Mesenchymal stem cell (in vitro differentiated cells and primary cell): ENCODE measurements at places on chromosomes 1 and 21.

GRCh38 chr21:15255763-15256162, 191.0 kb upstream of the NRIP1 start:
- DNase-seq: no peak

DNA sequence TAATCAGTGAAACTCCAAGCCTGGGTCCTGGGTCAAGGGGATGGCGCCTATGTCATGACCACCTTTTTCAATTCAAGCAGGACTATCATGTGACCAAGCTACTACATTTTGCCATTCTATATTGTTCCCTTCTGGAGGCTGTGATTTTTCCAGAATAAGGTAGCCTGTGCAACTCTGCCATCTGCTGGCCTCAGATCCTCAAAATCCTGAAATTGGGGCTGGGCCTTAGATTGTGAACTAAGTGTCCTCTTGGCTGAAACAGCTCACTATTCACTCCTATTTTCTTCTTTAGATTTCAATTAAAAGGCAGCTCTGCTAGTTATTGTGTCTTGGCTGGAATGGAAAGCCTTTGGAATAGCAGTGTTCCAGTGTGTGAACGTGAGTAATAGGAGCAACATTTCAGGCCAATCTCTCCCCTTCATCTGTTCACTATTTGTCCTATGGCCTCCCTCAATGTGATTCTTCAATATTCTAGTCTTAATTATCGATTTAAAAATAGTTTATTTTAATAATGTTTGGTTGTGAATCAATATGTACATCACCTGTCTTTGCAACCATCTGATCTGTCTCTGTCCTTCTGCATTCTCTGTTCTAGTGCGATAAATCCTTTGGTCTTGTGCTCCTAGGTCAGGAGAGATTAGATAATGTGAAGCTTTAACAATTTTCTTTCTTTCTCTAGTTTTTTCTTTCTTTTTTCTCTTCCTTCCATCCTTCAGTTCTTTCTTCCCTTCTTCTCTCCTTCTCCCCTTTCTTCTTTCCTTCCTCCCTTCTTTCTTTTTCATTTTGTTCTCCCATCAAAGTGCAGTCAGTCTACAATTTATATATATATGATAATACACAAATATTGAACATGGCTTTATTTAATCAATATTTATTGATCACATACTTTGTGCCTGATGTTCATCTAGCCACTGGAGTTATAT, 69.8 kb downstream of the CR1 start:
- DNase-seq: no peak

DNA sequence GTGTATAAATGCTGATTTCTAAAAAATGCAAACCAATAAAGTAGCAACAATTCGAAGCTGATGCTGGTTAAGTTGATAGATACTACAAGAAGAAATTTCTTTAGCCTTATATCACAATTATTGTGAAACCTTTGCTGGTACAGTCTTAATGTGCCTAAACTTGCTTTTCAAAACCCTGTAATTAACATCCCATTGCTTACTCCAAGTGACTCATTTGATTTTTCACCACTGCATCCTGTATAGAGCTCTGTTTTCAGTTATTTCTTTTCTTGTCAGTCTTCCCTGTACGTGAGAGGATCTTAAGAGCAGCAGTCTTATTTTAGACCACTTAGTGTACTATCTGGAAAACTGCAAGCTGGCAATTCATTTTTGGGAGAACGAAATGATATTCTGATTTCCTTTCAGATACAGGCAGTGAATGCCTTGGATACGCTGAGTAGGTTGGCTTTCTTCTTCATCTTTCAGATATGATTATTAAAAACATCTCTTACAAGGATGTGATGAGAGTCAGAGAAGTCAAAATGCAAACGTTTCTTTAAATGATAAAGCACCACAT, 210.3 kb downstream of the KCTD3 start:
- peak; percentile 32 for DNase-seq

- peak; percentile 51 for DNase-seq
These were observed 3.7 kb upstream of the QSOX1 start for GRCh38 chr1:180150982-180151381.

DNA sequence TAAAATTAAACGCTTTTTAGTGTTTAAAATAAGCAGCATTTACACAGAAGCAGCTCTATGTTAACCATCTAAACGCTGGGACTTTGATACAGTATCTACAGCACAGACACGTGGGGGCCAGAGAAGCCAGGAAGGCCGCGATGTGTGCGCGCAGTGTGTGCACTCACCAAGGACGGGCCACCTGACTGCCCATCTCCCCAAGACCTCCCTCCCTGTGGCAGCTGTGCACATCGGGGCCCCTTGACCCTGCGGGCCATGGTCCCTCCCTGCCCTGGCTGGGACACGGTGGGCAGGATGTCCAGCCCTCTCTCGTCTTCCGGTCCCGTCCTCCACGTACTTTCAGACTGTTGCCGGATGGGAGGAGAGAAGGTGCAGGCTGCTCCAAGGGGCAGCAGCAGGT, 4.2 kb downstream of the TAS1R3 start:
- no peak for DNase-seq

GRCh38 chr1:201356236-201356635, 21.2 kb downstream of the TNNT2 start:
- DNase-seq: no peak

DNA sequence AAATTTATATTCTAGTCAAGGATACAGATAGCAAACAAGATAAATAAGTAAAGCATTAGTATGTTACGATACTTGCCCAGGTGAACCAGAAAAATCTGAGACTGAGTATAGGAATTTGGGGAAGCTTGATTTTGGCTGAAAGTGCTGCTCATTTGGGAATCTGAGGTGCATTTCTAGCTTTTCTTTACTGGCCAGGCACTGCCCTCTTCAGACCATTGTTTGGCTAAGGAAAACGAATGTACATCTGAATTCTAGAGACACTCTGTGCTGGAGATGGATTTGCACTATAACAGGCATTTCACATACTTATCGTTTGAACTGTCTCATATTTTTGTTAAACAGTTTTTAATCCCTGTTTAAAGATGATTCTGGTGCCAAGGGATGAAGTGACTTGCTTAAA, 23.4 kb downstream of the ARID1A start:
- no peak for DNase-seq

DNA sequence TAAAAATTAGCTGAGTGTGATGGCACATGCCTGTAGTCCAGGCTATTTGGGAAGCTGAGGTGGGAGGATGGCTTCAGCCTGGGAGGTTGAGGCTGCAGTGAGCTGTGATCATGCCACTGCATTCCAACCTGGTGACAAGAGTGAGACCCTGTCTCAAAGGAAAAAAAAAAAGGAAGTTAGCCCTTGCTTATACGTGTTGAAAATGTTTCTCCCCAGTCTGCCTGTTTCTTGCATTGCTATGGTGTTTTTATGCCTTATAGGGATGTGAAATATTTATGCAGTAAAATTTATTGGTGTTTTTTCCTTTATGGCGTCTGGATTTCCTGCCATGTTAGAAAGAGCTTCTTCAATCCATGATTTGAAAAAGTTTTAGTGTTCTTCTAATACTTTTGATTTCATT, 3.6 kb upstream of the RERE start:
- no peak for DNase-seq

- no peak for DNase-seq
These were observed 1.6 kb upstream of the ARTN start for GRCh38 chr1:43931711-43932660.

GRCh38 chr1:215111916-215112315, 29.4 kb downstream of the KCNK2 start:
- no peak for DNase-seq

GRCh38 chr1:167797015-167797414, 75.2 kb downstream of the MPZL1 start:
- DNase-seq: peak; percentile 97

DNA sequence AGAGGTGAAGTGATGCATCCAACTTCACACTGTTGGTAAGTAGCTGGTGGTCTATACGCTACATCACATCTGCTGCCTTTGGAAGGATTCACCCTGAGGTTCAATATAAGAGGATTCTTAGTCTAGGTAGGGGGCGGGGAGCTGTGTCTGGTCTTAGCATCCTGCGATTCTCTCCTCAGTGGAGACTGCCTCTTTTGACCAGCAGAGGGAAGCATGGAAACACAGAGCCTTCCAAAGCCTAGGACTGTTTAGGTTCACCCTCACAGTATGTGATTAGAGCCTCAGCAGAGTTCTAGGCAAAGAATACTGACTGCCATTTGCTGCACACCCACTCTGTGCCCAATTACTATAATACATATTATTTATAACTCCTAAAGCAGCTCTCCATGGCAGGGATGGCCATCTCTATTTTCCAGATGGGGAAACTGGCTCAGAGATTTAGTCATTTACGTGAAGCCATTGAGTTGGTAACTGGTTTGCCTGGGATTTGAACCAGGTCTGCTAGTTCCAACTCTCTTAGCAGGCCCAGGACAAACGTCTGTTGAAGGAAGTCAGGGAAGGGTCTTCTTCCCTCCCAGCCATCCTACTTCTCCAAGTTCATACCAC, 28.9 kb upstream of the EFCAB14 start:
- DNase-seq: peak; percentile 50

DNA sequence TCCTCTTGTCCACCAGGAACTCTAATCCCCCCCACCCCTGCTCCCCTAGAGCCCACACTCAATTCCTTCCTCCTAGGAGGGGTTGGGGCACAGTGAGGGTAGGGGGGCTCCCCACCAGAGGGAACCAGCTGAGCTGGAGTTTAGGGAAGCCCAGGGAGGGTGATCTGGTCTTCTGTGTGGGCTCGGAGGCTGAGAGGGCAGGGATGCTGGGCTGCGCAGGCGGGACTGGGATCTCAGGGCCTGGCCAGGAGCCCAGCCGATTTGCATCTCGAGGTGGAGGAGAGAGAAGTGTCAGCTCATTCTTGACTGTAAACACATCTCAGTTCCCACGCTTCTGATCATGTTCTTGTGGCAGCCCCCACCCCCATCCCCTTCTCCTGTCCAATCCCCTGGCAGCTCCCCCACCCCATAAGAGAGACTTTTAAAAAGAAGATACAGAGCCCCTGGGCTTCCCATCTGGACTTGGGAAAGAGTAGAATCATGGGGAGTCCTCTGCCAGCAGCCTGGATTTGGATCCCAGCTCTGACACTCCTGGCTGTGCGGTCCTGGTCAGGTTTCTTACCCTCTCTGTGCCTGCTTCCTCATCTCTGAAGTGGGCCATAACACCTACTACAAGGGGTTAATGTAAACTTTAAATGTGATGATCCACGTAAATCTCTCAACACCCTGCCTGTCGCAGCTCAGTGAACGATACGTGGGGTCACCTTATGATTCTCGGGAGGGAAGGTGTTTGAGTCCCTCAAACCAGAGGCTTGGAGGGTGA, 6.6 kb downstream of the PEAR1 start:
- DNase-seq: peak; percentile 78

DNA sequence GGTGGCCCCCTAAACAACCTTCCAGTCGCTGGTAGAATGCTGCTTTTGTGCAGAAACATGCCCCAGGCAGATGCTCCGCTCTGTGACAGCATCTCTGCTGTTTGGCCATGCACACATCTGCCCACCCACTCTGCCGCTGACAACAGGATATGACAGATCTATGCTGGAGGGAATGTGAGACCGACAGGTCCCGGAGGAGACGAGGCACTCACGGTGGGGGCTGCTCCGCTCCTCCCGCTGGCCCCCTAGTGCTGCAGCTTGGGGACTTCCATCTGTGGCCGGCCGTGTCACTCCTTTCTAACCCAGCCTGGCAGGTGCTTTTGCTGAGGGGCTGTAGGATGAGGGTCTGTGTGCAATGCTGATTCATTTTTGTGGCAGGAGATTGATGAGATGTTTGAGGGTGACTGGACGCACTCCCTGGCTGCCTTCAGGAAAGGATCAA, 49.1 kb upstream of the DMRTB1 start:
- peak; percentile 6 for DNase-seq

DNA sequence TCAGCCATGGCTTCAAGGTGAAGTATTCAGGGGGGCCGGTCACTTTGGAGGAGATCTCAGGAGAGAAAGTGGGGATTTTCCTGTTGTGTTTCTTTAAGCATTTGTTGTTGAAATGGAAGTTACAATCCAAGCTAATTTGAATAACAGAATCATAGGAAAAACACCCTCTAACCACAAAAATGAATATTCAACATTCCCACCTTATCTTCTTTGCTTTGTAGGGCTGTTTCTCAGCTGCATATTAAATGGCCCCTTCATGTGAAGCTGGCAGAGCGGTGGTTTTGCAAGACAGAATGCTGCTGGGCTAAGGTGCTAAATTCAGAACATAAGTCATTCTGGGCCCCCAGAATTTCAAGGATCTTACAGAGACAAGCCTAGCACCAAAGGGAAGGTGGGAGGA, 279.0 kb downstream of the RRAGC start:
- no peak for DNase-seq
